ENCODE measurements at places on chromosomes 1 and 21.
A peak's percentile ranks its signal among the peaks of the same experiment; 100 is the strongest.

DNA sequence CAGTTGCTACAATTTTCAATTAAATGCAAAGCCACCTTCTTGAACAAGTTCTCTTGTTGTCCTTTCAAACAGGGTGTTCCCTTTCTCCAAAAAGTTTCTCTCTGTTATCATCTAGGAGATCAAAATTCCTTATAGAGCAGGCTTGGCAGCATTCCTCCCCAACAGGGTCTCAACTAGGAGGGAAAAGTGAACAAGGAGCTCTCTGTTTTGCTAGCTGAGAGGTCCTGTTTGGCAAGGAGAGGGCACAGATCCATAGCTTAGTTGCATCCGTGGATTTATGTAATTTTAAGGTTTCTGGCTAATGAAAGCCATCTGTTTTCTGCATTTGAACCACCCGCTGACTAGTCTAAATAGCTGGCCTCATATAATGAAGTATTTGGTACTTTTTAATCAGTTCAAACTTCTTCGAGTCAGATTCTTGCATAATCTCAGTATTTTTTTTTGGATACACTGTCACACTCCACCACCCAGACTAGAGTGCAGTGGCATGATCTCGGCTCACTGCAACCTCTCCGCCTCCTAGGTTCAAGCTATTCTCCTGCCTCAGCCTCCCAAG, 54.0 kb downstream of the APP start:
- DNase-seq, result no peak

- no peak for DNase-seq
Observed at GRCh38 chr21:37281993-37282392, 14.9 kb upstream of the VPS26C start.

DNA sequence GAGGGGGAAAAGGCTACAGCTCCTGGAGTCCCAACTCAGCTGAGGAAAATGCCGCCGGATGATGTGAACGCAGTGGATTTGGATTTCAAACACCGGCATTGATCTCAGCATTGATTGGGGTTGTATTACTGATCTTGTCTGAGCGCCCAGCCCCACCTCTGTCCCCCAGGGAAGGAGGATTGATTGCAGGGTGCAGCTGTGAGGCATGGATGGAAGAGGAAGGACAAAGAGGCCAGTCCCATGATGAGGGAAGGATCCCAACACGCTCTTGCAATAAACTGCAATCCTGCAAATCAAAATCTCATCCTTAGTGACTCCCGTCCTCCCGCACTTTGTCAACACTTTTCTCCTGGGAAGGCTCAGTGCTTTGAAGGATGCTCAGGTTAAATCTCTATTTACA, 242.3 kb upstream of the PROX1 start:
- no peak for DNase-seq

- no peak for DNase-seq
Observed at GRCh38 chr1:157653494-157653873, 47.1 kb downstream of the FCRL3 start.

DNA sequence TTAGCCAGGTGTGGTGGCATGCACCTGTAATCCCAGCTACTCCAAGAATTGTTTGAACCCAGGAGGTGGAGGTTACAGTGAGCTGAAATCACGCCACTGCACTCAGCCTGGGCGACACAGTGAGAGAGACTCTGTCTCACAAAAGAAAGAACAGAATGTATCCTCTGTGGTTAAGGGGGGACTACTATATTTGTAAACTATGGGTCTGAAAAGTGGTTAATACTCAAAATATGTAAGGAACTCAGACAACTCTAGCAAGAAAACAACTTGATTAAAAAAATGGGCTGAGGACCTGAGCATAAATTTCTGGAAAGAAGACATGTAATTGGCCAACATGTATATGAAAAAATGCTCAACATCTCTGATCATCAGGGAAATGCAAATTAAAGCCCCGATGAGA, 11.2 kb downstream of the FNBP1L start:
- DNase-seq, result no peak

DNA sequence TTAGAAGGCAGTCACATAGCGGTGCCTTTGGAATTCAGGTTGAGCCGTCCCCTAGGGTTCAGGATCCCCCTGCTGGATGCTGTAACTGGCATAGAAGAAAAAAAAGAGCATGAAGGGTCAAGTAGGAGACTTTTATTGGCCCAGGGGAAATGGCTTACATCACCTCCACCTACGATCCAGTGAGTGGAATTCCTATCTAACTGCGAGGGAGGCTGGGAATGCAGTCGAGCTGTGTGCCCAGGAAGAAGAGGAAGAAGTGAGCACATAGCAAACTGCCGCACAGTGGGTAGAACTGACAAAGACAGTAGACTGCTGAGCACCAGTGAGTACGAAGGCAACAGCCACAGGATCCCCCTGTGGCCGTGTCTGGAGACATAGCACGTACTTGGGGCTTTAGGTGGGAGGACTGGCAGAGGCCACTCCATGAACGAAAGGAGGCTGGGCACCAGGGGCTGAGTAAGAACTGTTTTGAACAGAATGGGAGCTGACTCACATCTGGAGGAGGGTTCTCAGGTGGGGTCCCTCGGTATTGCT, 79.2 kb downstream of the RNF220 start:
- no peak for DNase-seq

DNA sequence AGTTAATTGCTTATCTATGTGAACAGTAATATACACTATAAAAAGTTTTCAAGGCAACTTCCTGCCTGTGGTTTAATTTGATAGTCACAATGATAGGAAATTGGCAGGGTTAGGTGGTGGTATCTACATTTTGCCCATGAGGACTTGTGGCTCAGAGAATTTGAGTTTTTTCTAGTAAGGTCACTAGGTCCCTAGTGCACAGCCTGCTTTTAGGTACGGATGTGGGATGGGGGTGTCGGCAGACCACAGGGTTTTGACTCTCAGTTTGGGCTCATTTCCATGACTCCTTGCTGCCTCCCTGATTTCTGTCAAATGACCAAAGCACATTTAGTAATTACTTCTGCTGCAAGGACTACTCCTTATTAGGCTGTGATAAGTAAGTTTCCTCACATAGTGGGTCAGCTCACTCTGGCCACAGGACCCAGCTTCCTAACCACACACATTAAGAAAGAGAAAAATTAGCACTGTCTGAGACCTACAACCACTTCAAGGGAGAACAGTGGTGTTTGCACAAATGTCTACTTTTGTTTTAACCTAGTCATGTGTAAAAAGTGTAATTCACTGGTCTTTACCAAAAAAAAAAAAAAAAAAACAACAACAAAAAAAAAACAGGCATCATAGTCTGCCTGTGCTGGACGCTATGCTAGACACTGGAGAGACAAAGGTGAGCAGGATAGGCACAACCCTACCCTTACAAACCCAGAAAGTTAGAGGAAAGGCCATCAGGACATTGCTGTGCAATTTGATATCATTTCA, 43.7 kb downstream of the MRPL39 start:
- DNase-seq, result no peak

DNA sequence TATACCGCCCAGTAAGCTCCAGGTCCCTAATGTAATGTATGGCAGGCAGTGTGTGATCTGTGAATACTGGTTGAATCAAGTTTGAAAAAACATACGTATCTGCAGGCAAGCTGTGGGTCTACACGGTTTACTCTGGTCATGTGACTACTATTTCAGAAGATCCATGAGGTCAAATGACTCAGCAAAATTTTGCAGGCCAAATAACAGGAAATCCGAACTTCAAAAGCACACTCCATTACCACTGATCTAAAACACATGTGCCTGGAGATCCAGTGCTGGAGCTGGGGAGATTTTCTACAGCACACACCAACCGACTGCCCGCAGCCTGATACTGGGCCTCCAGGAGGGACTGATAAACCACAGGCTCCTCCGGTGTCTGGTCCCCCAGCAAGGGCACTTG, 64.5 kb upstream of the SLC44A3 start:
- DNase-seq, result no peak

- no peak for DNase-seq
Observed at GRCh38 chr1:204377800-204378668, 18.3 kb upstream of the PLEKHA6 start.

DNA sequence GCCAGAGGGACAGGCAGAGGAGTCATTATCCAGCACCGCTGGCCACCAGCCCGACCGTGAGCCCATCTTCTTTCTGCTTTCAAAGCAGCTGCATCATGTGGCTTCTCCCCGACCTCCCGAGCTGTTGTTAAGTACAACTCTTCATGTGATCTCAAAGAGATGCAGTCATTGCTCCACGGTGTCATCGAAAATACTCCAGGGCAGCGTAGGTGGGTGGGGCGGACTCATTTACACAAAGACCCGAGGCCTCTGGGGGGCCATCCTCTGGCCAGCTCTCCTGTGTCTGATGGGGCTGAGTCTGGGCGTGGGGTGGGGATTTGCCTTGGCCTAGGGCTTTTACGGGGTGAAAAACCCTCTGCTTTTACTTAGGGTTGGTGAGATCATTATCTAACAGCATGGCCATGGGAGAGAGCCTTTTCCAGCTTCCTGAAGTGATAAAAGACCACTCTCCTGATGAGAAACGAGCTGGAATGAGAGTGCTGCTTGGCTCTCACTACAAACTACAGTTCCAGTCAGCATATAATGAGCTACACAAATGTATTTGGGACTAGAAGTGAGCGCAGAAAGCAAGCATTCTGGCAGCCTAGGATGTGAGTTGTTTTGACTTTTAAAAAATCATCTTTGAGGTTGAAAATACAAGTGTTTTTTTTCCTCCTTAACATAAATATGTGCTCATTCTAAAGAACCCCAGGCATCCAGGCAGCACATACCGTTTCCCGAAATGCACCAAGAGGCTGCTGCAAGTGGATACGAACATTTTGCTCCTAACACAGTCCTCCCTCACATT, 165.0 kb downstream of the RHOU start:
- DNase-seq, result no peak

GRCh38 chr1:215140135-215140534, 57.6 kb downstream of the KCNK2 start:
- no peak for DNase-seq

DNA sequence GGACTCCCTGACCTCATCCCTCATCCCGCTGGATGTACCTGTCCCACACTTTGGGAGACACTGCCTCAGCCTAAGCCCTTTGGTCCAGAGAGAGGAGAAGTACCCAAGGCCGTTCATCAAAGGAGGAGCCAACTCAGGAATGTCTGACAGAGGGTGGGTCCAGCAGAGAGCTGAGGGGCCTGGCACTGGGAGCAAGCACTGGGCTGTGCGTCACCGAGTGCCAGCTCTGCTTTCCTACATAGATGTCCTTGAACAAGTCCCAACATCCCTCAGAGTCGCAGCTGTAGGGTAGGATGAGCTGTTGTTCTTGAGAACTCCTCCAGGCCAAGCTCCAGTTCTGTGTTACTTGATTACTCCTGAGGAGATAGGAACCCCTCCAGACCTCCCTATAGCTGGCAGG, 68.8 kb upstream of the ACOT11 start:
- no peak for DNase-seq

DNA sequence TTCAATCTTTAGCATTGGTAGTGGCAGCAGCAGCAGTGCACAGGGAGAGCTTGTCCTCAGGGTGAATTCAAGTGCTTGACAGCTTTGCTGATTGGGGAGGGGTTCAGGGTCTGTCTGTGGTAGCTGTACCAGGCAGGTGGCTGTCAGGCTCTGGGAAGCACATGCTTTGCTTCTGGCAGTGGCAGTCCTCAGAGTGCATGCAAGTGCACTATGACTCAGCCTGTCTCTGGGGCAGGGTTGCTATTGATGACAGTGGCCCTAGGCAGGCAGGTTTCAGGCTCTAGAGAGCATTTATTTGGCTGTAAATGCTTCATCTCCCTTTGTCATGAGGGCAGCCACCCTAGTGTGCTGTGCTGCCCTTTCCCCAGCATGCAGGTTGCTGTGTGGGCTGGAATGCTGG, 251.9 kb upstream of the LRRC7 start:
- no peak for DNase-seq

- DNase-seq, result no peak
Observed at GRCh38 chr1:58926152-58926551, 142.3 kb upstream of the JUN start.

DNA sequence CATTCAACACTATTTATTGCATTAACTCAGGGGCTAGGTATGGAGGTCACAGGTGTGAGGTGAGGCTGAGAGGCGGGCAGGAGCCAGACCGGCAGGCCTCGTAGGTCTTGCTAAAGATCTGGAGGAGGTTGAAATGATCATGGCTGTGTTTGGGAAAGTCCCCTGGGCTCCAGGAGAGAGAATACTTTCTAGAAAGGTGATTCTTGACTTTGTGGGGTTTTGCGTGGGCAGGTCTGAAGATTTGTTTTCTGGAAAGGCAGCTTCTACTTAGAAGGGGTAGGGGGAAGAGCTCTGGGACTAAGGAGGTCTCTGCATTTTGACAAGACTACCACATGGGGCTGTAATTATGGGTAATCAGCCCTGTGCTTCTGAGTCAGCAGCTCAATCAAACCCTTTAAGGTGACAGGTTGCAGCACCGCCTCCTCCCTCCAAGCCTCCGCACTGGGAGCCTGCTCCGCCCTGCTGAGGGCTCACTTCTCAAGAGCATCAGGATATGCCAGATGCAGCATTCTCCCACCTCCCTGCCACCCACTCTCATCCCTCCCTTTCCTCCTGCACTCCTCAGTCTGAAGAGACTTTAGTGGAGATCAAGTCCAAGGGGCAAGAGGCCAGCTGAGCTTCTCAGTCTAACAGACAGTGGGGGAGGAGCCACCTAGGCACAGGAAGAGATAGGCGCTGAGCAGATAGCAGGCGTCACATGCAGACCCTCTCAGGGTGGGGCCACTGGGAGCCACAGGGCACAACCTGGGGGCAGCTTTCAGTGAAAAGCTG, 30.5 kb downstream of the SLC30A1 start:
- no peak for DNase-seq

DNA sequence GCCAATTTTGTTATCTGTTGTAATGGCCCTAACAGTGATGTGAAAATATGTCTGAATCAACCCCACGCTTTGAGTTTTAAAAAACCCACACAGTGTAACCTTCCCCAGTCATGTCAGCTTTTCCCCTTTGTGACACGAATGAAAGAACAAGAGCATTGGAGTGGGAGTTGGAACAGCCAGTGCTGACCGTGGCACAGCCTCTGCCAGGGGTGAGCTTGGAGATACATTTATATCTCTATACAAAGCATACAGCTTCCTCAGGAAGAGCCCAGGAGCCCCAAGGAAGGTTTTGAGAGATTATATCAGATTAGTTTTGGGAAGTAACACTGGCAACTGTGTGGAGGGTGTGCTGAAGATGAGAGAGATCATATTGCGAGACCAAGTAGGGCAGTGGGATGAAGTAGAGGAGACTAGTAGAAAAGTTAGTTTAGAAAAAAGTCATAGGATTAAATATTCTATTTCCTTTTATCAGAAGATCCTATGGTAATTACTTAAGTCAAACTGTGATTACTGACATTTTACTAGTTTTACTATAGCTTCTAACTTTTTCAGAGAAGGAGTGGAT, 15.9 kb downstream of the LRRC8B start:
- DNase-seq, result no peak

GRCh38 chr1:203776636-203777035, 11.7 kb downstream of the LAX1 start:
- DNase-seq, result peak; percentile 5

GRCh38 chr1:202101184-202101583, 21.5 kb upstream of the GPR37L1 start:
- no peak for DNase-seq

- DNase-seq, result no peak
Observed at GRCh38 chr21:35559128-35559828, 501.0 kb downstream of the SETD4 start.

DNA sequence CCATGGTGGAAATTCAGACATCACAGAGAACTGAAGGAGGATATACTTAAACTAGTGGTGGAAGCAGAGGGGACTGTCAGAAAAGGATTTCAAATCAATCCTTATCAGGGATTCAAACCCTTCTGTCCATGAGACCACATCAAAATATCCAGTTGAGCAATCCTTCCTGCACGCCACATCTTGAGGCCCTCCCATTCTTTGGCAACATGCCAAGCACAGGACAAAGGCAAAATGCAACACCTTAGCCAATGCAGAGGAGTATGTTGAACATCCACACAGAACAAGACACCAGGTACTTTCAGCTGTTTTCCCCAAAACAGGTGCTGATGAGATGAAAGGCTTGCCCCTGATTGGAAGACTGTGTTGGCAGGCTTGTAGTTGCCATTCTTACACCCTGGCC, 81.8 kb upstream of the PLXNA2 start:
- DNase-seq, result no peak
